ENCODE measurements at places on chromosomes 16 and 17.

- no peak for DNase-seq
These were observed 5.7 kb upstream of the KRT13 start for GRCh38 chr17:41511116-41511515.

DNA sequence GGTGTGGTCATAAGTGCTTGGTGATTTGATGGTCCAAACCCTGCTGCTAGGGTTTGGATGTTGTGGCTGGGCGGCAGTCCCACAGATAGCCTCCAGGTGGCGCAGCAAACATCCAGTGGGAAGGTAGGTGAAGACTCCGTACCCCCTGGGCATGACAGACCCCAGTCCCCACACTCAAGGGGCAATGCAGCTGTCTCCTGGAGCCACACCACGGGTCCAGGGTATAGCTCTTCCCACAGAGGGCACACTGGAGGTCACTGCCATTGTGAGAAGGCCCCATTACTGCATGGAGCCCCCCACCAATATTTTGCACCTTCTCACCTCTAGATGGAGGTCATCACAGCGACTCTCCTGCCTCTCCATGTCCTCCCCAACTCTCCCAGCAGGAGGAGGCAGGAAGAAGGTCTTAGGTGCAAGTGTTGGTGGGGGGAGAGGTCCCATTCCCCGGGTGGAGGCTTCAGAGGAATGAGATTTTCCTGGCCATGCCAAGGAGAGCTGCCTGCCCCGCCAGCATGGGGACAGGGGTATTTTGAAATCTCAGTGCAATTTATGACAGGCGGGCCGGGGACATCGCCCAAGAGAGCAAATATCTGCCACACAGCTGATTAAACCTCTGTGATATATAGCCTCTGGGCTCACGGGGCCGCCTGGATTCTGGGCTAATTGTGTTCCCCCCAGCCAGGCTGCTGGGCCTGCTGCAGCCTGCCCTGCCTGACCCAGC, 17.1 kb upstream of the C17orf113 start:
- peak; percentile 73 for DNase-seq

DNA sequence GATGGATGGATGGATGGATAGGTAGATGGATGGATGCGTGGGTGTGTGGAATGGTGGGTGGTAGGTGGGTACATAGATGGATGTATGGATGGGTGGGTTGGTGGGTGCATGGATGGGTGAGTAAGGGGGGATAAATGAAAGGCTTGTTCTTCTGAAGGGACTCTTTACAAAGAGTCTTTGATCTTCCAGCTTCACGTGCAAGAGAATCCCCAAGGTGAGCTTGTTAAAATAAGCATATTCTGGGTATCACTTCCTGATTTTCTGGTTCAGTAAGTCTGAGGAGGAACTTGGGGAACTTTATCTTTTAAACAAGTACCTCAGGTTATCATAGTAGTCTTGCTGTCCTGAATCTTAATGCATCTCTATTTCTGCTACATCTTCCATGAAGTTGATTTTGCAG, 639.1 kb downstream of the MAF start:
- no peak for DNase-seq

GRCh38 chr17:77460514-77461046, 319.8 kb downstream of the SEC14L1 start:
- no peak for DNase-seq

GRCh38 chr17:49978501-49978900, 9.5 kb downstream of the DLX4 start:
- no peak for DNase-seq

DNA sequence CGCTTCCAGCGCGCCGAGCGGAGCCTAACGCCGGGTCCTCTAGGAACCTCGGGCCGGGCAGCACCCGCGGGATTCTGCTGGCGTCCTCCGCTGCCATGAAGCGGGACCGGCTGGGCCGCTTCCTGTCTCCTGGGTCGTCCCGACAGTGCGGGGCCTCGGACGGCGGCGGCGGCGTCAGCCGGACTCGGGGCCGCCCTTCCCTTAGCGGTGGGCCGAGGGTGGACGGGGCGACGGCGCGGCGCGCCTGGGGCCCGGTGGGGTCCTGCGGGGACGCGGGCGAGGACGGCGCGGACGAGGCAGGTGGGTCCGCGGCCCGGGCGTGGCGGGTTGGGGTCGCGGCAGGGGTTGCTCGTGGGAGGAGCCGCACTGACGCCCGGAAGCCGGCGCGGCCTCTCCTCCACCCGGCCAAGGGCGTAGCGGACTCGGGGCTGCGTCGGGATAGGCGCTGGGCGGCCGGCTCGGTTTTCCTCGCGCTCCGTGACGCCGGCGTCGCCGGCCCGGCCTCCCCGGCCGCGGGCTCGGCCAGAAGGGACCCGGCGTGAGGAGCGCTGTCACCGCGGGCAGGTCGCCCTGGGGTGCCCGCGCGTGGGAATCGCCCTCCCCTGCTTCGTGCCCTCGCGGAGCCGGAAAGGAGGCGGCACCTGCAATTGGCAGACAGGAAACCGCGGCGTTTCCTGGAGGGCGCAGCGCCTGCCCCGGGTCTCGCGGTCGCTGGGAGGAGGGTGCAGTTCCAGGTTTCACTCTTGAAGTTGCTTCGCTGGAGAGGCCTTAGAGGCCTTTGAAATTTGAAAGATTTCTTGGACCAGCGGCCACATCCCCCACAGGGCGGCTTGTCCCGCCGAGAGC, 432 bp downstream of the ZNF276 start:
- peak; percentile 49 for DNase-seq

DNA sequence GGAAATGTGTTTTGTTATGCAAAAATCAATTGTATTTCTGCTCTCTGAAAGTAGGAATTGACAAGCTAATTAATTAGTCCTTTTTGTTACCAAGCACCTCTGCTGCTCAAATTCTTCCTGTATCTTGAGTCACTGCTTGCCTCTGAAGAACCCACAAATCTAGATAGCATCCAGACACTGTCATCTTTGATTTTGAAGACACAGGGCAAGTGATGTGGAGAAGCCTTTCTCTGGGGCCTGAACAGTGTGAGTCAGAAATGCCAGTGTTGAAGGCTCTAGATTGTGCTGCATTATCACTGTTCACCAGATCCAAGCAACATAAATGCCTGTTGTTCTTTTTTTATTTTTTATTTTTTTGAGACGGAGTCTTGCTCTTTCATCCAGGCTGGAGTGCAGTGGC, 10.9 kb upstream of the ST6GALNAC1 start:
- DNase-seq, result no peak

- DNase-seq, result peak; percentile 18
These were observed 183.1 kb upstream of the CCL2 start for GRCh38 chr17:34071886-34072420.

DNA sequence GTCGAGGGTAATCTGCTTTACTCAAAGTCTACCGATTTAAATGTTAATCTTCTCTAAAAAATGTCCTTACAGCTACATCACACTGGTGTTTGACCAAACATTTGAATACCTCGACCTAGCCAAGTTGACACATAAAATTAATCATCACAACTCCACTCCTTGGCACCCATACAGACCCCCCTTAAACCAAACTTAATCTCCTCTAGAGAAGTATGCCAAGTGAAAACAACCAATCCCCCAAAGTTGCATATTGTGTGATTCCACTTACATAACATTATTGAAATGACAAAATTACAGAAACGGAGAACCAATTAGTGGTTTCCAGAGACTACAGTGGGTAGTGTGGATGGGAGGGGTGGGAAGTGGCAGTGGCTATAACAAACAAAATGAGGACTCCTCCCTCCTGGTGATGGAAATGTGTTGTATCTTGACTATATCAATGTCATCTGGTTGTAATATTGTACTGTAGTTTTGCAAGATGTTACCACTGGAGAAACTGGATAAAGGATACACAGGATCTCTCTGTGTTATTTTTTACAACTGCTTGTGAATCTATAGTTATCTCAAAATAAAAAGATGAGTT, 39.4 kb downstream of the CAPNS2 start:
- no peak for DNase-seq

- no peak for DNase-seq
These were observed 15.9 kb downstream of the ZC3H18 start for GRCh38 chr16:88585927-88586581.

- no peak for DNase-seq
These were observed 207.3 kb downstream of the NTN1 start for GRCh38 chr17:9228408-9229159.

DNA sequence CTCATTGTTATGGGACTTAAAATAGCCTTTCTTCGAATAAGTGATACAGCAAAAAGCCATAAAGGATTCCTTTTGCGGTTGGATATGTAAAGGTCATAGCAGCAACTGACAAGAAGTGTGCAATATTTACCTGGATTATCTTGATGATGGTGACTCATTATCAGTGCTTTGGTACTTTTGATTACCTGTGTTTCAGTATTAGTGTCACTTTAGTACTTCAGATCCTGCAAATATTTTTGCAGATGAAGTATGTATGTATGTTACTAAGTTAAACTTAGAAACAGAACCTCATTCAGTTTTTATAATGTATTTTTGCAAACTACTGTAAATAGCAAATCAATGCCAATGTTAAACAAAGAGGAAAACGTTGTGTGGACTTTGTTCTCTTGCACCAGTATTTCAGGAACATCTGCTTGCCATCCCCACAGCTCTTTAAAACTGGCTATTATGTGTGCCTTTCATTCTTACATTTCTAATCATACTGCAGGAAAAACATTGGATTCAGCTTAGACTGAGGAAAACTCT, 10.5 kb downstream of the CNEP1R1 start:
- no peak for DNase-seq

DNA sequence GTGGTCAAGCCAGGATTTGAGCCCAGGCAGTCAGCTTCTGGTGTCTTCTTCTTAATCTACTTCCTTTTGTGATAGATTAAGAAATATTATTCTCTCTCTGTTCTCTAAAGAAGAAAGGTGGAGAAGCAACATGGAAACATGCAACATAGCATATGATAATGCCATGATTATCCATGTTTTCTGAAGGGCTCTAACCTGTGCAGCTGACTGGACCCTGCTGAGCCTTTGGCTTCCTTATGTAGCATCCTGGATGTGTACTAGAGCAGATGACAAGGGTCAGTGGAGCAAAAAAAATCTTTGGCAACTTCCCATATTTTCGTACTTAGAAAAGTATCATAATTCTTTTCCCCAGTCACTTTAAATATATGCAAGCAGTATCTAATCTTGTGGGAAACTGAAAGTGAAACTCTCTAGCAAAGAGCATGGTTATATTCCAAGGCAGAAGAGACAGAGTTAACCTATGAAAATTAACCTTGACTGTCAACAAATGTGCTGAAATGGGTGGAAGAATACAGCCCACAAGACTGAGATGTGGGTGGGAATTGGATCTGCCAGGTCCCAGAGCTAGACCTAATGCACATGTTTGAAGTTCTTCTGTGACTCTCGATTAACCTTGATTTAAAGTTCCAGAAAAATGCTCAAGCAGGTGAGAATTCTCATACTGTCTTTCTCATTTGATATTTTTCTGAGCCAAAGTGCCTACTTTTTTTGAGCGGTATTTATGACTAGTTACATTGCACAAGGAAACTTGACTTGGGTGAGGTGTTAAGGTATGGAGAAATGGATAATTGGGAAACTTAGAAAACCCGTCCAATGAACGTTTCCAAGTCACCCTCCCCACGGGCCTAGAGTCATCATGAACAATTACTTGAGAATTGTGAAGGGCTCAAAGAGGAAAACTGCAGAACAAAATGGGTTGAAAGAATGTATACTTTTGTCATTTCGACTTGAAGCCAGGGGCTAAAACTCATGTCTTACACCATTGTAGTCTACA, 248.6 kb downstream of the FTO start:
- DNase-seq, result peak; percentile 7

GRCh38 chr17:71496552-71496951, 624.3 kb upstream of the SOX9 start:
- no peak for DNase-seq

DNA sequence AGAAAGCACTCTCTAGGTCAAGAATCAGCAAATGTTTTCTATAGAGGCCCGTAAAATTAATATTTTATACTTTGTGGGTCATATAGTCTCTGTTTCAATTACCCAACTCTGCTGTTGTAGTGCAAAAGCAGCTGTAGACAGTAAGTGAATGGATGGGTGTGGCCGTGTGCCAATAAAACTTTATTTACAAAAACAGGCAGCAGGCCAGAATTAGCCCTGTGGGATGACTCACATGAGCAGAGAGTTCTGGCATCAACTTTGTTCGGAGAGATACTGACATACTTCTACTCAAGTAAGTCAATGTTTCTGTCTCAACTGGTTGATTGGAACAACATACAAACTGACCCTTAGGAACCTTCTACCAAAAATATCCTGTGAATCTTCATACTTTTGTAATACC, 616.2 kb downstream of the MAF start:
- no peak for DNase-seq

DNA sequence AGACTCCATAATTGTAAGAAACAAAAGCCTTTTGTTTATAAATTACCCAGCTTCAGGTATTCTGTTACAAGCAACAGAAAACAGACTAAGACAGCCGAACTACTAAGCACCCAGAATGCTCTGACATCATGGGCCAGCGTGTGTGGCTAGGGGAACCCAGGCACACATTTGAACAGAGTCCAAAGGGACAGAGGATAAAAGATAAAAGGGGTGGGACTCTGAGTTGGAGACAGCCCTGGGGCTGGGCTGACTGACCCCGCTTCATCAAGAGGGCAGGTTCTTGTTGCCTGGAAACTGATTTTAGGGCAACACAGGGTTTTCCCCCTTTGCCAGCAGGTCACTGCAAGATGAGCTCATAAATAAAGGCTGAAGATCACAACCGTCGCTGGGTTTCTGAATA, 30.5 kb upstream of the ZNF287 start:
- no peak for DNase-seq

Measured in GM10248 (cell line).